ENCODE measurements at places on chromosomes 3 and 15.

DNA sequence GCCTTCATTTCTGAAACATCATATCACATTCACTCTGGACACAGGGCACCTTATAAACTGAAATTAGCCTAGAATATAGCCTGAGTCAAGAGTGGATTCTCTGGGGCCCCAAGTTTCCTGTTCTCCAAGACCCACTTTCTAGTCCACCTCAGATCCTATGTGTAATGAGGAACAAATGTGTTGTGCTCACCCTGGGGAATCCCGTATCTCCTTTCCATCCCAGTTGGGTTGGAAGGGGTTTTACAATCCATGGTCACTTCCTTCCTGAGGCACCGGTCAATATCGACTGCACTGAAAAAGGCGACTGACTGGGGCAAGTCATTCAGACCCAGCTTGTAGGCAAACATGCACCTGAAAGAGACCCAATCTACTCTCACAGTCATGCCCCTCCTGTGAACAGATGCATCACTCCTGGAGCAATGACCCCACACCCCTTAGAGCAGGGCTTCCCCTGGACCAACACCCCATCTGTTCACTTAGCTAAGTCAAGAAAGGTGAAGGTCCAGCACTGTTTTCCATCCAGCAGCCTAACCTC lies 17.4 kb downstream of the POLG start:
- no peak for DNase-seq

DNA sequence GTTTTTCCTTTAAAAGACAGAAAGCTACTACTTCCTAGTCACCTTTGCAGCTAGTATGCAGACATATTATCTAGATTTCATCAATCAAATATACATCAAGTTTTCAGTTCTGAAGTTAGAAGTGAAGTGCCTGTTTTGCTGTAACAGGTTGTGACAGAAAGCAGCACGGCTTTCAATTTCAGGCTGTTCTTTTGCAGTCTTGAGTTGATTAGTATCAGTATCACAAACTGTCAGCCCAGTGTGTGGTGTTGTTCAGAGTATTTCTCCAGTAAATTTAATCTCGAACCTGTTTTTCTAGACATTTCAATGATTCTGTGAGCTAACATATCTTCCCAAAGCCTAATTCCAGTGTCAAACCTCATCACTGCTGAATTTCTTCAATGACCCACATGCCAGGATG lies 1050.8 kb downstream of the DIPK2A start:
- no peak for DNase-seq

DNA sequence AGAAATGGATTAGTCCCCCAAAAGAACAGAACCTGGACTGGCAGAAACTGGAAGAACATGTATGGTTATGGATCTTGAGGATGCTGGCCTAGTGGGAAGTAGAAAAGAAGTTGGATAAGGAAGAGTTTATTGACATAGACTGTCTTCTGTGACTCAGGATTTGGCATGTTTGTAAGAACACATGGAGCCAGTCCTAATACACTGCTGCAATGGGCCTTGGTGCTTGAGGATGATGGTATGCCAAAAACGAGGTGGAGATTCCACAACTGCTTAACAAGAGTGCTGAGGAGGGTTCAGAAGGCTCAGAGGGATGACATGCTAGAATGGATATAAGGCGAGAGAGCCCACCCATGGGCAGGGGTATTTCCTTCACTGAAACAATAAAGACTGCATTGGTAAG lies 22.4 kb downstream of the LZTFL1 start:
- DNase-seq = no peak

DNA sequence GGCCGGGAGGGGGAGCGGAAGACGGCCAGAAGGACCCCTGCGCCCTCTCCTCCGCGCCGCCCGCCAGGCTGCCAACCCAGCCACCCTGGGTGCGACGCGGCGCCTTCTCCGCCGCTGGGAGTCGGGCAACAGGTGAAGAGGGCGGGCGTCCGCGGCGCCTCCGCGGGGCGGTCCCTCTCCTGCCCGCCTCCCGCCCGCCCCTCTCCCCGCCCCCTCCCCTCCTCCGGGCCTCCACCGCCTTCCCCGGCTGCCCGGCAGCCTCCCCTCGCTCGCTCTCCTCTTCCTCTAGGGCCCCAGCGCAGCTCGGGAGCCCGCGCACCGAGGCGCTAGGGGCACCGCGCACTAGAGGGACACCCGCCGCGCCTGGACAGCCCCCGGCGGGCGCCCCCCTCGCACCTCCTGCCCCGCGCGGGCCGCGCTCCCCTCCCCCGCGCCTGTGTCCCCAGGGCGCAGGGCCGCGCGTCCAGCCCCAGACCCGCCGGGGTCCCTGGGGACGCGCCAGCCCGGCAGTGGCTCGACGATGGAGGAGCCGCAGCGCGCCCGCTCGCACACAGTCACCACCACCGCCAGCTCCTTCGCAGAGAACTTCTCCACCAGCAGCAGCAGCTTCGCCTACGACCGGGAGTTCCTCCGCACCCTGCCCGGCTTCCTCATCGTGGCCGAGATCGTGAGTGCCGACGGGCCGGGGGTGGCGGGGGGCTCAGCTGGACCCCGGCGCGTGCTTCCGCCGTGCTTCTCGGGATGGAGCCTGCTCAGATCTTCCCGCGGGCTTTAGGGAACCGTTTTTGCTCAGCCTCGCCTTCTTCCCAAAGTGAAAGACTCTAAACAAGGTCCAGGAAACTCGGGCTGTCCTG lies at the start of gene CMTM8:
Gene CMTM8, plus strand, starts transcription at position 228 of the 854 bp plus-strand sequence. Its CDS starts 293 bp downstream, at position 521.
- no peak for DNase-seq

DNA sequence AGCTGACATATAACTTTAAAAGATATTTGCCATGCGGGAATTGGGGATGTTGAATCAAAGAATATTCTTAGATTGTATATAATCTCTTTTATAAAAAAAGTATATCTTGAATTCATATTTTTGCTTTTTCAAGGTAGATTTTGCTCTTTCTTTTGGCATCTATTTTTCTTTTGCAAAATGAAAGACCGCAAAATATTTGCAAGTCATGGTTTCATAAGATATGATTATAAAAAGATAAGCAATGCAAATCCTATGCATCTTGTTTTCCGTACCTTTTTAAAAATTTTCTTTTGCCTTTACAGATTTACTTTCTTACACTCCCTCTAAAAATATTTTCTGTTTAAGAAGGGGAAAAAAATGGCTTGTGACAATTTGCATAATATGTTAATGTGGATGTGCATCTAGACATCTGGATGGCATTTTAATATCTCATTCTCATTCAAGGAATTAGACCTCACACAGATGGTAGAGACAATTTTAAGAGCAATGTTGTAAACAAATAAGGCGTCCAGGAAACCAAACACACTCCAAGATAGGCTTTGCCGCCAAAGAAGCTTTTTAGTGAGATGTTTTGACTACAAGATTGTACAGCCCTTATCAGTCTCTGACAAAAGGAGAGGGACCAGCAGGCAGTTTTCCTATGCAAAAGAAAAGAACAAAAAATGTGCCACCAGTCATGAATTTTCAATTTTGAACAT lies 371.1 kb downstream of the CHL1 start:
- no peak for DNase-seq

DNA sequence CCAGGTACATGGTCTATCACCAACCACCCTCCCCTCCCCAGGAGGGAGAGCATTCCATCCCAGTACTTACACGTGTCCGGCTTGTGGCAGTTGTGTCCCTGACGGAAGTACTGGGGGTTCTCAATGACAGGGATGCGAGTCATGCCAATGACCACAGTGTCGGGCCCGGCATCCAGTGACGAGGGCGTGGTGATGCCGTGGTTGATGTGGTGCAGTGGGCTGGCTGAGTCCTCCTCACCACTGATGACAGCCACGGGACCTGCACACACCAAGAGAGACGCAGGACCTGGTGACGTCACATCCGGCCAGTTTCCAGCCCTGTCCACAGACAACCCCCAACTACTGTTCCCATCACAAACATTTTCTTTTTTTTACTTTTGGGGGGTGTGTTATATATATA lies 223.8 kb downstream of the NTRK3 start:
- DNase-seq = no peak

DNA sequence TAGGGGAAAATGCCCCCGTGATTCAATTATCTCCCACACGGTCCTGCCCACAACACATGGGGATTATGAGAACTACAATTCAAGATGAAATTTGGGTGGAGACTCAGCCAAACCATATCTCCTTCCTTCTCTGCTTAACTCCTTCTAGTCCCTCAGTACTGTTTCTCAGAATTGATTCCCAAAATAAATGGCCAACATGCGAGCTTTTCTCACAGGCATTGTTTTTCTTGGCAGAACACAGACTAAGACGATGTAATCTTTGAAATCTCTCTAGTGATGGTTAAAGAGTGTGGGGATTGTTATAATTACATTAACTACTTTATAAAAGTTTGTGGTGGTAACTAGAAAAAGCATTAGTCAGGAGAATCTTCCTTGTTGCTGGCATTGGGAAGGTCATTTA lies 366.5 kb downstream of the LPP start:
- DNase-seq = no peak
